ENCODE measurements at places on chromosomes 6 and 20.

GRCh38 chr6:74826263-74826662 is 379.6 kb downstream of the COL12A1 start:
- no peak for DNase-seq

- DNase-seq = no peak
Measured at GRCh38 chr6:43995137-43995536, 132.1 kb downstream of the MRPL14 start.

DNA sequence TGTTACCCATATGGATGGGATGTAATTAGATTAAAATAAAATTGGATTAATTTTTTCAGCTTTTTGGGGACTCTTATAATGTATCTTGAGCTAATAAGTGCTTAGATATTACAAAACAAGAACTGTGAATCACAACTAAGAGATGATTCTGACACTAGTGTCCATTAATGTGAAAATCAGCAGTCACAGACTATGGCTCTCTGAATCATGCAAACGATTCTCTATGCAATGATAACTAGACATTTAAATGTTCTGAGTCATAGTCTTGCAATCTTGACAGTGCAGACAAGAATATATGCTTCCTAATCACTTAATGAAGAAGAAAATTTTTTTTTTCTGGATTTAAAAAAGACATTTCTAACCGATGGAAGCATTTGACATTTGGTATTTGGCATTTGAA is 82.2 kb upstream of the OPRM1 start:
- DNase-seq = no peak

DNA sequence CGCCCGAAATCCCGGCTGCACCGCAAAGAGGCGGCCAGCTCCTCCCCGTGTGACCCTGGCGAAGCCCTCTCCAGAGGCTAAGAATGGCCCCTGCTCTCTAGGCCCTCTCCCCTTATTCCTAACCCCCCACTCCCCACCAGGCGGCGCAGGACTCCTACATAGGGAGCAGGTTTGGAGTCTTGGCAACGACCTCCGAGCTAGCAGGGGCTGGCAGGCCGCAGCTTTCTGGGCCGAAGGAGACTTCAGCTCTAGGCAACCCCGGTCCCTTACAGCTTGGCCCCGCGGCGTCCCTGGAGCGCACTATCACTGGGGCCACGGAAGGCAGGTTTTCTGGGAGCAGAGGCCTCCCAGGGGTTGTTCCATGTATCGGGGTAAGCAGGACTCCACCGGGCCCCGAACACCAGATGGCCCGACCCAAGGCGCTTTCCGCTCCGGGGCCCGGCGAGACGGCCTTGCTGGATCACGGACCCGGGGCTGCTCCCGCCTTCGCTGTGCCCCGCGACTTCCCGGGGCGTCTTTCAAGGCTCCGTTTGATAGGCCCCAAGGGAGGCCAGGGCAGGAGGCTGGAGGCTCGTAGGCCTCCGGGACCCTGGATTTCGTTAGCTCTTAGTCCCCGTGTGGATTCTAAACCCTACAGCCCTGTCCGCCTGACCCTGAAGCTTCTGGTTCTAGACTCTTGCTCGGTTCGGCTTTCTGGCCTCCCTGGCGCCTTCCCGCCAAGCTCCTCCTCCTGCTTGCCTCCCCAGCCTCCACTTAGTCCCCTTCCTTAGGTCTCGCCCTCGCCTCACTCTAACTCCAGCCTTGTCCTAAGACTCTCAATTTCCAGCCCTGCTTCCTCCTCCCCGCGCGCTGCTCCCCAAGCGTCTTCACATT is 1.9 kb downstream of the SLC32A1 start:
- peak; percentile 44 for DNase-seq

- DNase-seq = no peak
Measured at GRCh38 chr6:168514216-168514615, 73.2 kb downstream of the SMOC2 start.

- DNase-seq = no peak
Measured at GRCh38 chr20:8218861-8219260, 86.8 kb downstream of the PLCB1 start.

GRCh38 chr6:92648364-92649086 is 770.8 kb downstream of the EPHA7 start:
- no peak for DNase-seq

GRCh38 chr6:34791701-34792604 is at the start of gene BLTP3A:
BLTP3A (plus strand) TSS chr6:34792083; CDS start chr6:34792251, 168 bp downstream.
- peak; percentile 83 for DNase-seq

DNA sequence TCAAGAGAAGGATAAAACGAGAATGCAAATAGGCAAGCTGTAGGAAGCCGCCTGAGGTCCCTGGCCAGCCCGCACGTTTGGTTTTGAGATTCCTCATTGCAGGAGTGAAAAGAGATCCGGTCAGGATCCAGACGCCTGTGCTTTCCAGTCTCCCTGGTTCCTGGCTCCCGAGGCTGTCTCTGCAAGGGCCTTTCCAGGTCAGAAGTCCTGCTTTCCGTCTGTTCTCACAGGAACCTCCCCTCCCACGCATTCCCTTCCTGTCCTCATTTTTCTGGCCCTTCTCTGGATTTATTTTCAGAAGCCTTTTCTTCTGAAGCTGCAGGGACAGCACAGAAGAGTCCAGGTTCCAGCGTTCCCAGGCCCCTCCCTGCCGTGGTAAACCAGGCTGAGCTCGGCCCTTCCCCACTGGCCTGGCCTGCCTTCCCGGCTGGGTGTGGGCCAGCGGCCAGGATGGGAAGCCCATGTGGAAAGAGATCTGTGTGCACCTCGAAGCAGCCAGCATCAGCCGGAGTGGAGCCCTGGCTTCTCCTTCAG is 54.0 kb downstream of the TMEM242 start:
- DNase-seq = no peak

- DNase-seq = no peak
Measured at GRCh38 chr20:59992526-59993084, 34.4 kb downstream of the CDH26 start.

- DNase-seq = no peak
Measured at GRCh38 chr20:58626051-58626450, 25.0 kb upstream of the STX16 start.

GRCh38 chr6:2162079-2162445 is 83.3 kb downstream of the GMDS start:
- DNase-seq = no peak

GRCh38 chr6:4563156-4563555 is 213.0 kb upstream of the CDYL start:
- no peak for DNase-seq

Data from activated naive CD4-positive, alpha-beta T cell treated with anti-CD3 and anti-CD28 coated beads, Interleukin-2, amount 50 U/mL, for 16 hours (primary cell).